ENCODE measurements at places on chromosomes 1 and 21.

DNA sequence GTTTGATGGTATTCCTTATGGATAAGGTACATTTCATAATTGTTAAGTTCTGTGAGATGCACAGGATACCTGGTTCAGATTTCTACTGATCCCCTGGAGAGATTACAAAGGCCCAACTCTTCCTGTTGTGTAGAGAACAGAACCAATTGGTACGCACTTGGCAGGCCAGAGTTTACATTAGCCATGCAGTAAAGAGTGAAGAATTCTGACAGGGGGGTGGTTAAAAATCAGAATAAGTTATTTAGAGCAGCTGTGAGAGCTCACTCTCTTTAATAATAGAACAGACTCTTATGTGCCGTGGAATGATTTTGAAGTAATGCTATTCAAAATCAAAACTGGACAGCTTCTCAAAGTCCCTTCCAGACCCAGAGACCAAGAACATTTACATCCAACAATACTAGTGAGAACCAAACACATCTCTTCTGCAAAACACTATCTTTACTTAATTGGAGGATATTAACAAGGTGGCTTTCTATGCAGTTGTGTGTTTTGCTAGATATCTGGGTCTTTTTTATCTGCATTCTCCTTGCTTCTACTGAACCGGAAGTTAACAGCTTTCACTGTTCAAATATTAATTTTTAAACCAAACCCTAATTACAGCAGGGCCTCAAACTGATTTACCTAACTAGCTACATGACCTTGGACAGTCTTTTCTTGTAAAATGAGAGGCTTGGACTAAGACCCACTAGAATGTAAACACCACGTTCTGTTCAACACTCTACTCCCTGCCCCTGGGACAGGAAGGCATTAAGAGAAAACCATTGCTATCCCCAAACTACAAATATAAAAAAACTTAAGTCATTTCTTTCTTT is 4.0 kb downstream of the USP24 start:
- no peak for DNase-seq

GRCh38 chr1:86395751-86396497 is at the start of gene ODF2L:
Gene ODF2L, minus strand, starts transcription at chr1:86396323. Its CDS starts 9,296 bp downstream, at chr1:86387027.
- peak; percentile 54 for DNase-seq

- DNase-seq = no peak
Measured at GRCh38 chr21:39397646-39398385, 47.8 kb downstream of the LCA5L start.

DNA sequence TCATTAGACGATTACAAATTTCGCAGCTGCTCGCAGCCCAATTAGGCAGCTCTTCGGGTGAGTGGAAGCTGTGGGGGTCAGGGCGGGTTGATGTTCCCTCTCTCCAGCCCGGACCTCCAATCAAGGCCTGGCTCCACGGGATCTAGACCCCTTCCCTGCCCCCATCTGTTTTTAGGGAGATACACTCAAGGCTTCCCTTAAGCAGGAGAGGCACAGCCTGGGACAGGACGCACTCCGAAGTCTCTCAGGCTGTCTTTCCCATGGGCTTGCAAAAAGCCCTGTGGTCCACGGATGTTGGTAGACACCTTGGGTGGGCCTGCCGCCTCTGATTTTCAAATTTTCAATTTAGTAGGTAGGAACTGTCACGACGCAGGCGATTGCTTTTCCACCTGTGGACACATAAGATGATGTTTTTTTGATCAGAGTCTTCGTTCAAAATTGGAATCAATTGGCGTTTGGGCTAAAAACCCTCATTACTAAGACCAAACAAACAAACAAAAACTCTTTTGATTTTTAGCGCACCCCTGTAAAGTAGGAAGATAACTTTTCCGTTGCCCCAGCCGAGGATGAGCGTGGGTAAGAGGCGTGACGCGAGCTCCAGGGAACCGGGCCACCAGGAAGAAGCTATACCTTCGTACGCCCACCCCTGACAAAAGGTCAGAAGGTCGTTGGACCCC is 2.5 kb upstream of the LHX8 start:
- DNase-seq = no peak

- no peak for DNase-seq
Measured at GRCh38 chr1:82555501-82555900, 754.8 kb downstream of the ADGRL2 start.

DNA sequence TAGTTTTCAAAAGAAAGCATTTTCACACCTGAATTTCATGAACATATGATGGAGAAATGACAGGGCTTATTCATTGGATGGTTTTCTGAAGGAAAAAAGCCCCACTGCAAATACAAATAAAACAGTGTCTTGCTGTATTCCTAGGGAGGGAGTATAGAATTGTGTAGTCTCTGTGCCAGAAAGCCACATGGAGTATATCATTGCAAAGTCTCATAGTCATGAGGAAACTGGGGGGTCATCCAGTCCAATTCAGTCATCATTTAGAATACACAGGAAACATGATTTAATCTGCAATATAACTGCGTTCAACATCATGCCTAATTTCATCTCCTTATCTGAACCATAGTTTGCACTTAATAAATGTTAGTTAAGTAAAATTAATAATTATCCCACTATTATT is 222.3 kb downstream of the NTNG1 start:
- no peak for DNase-seq

DNA sequence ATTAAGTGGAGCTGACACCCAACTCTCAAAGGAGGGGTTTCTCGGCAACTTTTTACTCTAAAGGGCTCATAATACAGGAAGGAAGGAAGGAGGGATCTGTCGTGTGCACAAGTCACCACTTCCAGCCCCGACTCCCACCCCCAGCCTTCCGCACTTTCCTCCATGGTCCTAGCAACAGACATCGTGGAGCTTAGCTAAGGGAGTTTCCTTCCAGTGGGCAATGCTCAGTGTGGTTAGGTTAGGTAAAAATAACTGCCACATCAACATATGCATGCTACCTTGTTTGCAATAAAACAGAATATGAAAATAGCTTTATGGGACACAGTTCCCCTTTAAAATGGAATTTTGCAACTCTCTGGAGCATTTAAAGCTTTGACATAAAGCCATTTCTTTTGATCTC is 35.2 kb downstream of the KANK4 start:
- no peak for DNase-seq

GRCh38 chr1:160109686-160110085 is 5.9 kb upstream of the ATP1A2 start:
- DNase-seq = no peak

DNA sequence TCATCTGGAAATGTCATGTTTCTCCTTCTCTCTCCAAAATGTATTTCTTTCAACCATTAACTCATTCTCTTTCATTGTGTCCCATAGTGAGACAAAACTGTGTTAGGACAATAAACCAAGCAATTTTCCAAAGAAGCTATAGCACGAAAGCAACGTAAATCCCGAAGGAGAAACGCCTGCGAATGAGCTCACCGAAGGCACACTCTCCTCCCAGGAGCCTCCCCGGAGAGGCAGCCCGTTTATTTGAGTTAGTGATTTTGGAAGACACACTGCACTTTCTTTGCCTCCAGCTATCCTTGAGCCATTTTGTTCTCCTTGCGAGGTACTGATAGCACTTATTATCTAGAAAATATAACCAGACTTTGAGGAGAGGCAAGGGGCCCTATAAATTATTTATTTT is 41.2 kb downstream of the RSPH1 start:
- DNase-seq = no peak

DNA sequence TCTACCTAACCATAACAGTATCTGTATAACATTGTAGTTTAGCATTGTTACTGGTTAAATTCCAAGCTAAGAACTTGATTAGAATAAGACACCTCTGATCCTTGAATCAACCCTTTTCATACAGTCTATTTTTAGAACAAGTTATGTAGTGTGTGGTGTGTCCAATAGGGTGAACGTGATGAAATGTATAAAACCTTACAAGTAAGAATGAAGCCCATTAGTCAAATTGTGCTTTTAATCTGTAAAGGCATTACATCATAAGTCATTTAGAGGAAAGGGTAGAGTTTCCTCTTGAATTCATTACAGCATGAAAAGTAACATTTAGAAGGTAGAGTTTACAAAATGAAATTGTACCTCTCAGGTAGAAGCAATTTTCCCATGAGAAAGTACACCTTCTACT is 479.2 kb downstream of the LTN1 start:
- no peak for DNase-seq

DNA sequence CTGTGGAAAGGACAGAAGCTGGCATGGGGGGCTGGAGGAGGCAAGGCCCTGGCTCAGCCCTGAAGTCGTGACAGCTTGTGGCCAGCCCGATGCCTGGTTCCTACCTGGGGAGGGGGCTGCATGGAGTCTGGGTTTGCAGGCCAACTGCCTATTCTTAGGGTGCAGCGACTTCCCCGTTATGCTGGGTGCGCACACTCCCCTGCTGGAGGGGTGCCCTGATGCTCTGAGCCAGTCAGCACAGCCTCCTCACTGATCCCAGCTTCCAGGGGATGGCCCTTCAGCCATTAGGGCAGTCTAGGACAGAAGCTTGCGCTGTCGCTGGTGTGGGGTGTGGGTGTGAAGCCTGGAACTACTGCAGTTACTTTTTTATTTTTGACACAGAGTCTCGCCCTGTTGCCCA is 30.0 kb upstream of the SLC19A1 start:
- no peak for DNase-seq

DNA sequence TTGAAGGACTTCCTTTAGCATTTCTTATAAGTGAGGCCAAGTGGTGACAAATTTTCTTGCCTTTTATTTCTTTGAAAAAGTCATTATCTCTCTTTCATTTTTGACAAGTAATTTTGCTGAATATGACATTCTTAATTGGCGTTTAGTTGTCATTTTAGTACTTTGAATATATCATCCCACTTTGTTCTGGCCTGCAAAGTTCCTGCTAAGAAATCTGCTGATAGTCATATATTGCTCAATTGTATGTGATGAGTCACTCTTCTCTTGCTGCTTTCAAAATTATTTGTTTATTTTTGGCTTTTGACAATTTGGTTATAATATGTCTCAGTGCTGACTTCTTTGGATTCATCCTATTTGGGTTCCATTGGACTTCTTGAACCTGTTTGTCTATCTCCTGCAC is 312.6 kb downstream of the DUSP10 start:
- no peak for DNase-seq

- DNase-seq = peak; percentile 22
Measured at GRCh38 chr1:118223426-118223825, 38.4 kb upstream of the SPAG17 start.

DNA sequence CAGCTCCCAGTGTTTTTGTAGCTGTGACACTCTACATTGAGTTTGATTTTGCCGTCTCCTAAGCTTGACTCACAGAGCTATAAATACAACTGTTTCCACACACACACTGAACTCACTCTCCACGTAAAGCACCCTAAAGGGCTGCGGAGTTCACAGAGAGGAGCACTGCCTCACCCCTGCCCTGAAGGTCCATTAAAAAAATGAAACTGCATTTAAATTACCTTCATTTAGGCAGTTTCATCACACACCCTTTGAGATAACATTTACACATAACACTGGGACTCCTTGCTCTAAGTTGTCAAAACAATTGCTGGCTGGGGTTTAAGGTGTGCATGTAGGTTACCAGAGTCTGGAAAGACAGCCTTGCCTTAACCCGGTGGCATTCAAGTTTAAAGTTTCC is 137.1 kb upstream of the MAGI3 start:
- no peak for DNase-seq

GRCh38 chr1:8455700-8456307 is 137.9 kb downstream of the SLC45A1 start:
- DNase-seq = no peak

DNA sequence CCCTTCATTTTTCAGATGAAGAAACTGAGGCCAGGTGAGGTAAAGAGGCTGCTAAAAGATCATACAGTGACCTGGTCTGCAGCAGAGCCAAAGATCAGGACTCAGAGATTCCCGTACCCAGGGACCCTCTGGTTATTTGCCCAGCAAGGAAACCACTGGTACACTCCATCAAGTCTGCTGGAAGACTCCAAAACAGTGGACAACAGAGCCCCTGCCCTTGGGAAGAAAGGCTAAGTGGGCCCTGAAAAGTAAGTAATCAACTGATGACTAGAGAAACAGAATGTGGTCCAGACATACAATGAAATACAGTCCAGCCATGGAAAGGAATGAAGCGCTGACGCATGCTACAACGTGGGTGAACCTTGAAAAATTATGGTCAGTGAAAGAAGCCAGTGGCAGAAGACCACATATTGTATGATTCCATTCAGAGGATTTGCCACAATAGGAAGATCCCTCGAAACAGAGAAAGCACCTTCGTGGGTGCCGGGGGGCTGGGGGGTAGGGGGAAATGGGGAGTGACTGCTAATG is 106.4 kb downstream of the ETS2 start:
- DNase-seq = no peak

GRCh38 chr1:59731591-59731990 is 83.2 kb upstream of the HOOK1 start:
- no peak for DNase-seq

DNA sequence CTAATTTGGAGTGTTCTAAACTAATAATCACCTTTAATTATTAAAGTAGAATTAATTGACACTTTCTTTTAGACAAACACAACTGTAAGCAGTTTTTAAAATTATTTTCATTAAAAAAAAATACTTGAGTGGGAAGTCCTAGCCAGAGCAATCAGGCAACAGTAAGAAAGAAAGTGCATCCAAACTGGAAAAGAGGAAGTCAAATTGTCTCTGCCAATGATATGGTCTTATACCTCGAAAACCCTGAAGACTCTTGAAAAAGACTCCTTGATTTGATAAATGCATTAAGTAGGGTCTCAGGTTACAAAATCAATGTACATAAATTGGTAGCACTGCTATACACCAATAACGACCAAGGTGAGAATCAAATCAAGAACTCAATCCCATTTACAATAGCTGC is 83.0 kb upstream of the GADD45A start:
- DNase-seq = no peak

DNA sequence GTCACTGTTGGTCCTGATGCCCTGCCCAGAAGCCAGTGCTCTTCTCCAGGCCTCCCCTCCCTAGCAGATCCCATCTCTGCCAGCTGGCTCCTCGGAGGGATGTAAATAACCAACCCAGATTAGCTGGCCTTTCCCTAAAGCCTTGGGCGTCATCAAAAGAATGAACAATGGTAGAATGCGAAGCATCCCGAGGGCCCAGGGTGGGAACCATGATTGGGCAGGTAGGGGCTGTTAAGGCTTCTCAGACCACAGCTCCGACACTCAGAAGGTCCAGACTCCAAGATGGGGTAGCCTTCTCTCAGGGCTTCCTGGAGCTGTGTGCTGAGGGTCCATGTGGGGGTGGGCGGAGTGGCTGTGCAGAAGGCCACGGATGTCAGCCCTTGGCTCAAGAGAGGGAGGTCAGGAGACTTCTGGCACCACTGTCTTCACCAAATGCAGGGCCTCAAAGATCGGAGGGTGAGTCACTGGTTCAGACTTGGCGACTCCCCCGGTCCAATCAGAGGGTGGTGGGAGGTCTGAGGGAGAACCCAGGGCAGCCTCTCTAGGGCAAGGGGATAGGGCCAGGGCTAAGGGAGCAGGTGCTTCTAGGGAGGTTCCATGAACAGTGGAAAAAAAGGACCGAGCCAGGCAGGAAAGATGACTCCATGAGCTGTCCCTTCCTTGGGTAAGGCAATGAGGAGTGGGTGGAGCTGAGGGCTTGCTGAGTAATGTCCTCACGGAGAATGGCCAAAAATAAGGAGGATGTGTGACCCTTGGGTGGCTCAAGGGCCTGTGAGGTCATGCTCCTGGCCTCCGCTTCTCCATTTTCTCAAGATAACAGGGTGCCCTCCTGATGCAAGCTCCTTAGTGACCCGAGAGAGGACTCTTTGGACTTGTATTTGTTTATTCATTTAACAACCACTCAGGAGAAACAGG is 58.4 kb upstream of the EPS8L3 start:
- DNase-seq = no peak

Measured in iPS DF 6.9 (cell line).